ENCODE measurements at places on chromosomes 4 and X.

- DNase-seq = no peak
Measured at GRCh38 chr4:178068136-178068535, 625.9 kb upstream of the AGA start.

DNA sequence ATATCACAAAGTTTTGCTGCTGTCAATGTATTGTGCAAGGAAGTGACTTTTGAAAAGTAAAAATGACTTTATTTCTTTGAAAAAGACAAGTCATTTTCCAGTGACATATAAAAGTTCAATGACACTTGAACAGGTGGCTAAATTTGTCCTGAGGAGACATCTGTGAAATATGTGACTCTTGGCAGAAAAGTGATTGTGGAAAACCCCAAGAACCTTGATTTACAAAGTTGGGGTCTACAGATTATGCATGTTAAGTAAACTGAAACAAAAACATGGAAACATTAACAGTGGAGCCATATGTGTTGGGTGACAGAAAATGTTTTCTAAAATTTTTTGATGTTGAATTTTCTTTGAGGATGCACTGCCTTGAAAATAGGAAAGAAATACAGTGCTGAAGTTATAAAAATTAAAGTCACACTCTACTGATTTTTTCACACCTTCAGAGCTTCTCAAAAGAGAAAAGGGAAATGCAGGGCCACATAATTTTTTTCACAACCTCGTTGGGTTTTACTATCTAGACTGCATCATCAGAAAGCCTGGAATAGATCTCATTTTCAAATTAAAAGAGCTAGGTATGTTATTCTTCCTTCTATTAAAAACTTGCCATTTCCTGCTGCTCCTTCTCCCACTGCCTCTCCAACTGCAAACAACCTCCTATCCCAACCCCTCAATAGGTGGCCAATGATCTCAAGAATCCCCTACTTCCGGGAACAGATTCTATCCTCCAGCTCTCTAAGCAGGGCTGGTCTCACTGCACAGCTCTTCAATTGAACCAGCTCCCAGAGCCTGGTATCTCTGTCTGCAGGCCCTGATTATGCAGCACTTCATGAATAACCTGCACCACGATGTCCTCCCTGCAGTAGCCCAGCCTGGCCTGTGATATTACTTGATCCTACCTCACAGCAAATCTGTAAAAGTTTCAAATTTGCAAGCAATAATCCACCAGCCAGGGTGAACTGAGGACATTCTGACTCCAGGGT, 570.8 kb upstream of the CPEB2 start:
- DNase-seq = no peak

- no peak for DNase-seq
Measured at GRCh38 chr4:169219440-169219839, 51.3 kb downstream of the SH3RF1 start.

GRCh38 chr4:153560908-153561307, 94.7 kb downstream of the TMEM131L start:
- no peak for DNase-seq

- DNase-seq = no peak
Measured at GRCh38 chr4:129682586-129682985, 586.6 kb downstream of the C4orf33 start.

DNA sequence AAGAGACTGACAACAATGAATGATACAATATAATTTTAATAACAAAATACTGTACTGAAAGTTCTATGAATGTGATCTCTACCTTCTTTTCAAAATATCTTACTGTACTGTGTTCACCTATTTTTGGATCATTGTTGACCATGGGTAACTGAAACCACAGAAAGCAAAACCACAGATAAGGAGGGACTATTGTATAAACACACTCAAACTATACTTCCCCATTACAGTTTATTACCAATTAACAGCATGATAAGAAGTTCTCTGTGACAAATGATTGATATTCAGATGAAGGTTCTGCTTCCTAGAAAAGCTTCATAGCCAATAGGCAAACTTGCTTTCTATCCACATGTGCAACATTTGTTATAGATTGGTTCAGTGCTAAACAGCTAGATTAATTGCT, 50.1 kb downstream of the GABRG1 start:
- no peak for DNase-seq
